ENCODE measurements at places on chromosomes 7 and 10.

- DNase-seq = no peak
These were observed 14.8 kb downstream of the CYP26A1 start for GRCh38 chr10:93088466-93088865.

DNA sequence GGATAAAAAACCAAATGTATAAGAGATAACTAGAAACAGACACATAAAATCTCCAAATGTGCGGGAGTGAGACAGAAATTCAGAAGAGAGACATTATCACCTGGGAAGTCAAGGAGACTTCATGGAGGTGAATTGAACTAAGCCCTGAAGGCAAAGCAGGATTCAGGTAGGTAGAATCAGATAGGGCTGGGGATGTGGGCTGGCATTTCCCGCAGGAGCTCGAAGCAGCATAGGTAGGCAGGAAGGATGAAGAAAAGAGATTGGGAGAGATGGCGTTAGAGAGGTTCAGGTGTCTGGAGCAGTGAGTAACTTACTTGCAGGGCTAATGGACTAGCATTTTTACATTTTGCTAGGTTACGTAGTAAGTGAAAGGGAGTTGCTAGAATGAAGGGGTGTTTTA lies 58.2 kb upstream of the NRP1 start:
- no peak for DNase-seq

DNA sequence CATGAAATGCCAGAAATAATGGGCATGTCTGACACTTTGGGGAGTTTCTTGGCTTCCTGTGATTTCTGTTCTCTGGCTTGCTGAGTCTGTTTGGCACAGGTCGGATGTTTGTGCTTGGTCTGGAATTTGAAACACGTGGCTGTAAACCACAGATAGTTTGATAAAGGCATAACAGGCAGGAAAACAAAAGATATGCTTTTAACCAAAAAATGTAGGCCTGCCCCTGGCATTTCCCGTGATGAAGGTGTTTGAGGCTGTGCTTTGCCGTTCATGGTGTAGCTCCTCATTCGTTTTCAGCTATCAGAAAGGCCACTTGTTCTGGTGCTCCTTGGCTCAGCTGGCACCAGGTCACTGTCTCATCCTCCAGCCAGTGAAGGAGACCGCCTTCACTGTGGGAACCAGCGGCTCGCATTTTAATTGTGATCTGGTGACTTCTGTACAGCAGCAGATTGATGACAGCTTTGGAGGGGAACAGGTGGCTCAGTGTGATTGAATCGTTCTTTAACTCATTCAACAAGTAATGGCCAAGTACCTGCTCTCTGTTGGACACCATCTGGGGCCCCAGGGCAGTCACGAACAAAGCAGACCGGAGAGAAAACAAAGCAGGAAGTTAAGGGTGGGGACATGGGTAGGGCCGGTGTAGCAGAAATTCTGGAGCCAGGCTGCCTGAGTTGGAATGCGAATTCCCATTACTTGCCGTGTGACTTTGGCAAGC lies 111.5 kb downstream of the CCNY start:
- DNase-seq = peak; percentile 43

GRCh38 chr7:13262929-13263530 lies 575.6 kb downstream of the ARL4A start:
- DNase-seq = no peak

DNA sequence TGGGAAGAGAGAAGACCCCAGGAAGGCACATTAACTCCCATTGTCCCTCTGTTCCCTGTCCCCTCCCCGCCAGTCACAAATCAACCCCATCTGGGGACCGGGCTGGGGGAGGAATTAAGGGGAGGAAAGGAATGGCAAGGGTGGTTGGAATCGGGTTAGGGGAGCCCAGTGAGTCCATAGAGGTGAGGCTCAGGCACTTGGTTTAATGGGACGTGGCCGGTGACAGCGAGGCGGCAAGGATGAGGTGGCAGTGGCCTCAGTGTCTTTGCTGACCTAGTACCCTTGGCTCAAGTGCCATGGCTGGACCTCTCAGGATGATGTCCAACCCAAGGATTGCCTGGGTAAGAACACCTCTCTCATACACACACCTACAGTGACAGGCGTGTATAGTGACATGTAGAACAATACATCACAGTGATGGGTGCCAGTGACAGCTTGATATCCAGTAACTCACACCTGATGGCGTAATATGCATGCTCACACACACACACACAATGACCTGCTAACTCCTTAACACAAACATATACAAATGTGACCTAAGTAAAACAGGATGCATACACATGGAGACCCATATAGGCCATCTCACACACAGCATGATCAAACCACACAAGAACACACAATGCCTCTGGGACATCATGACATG lies 12.3 kb downstream of the KCNIP2 start:
- no peak for DNase-seq

- DNase-seq = peak; percentile 36
These were observed 688 bp downstream of the ORAI2 start for GRCh38 chr7:102434039-102434486.

DNA sequence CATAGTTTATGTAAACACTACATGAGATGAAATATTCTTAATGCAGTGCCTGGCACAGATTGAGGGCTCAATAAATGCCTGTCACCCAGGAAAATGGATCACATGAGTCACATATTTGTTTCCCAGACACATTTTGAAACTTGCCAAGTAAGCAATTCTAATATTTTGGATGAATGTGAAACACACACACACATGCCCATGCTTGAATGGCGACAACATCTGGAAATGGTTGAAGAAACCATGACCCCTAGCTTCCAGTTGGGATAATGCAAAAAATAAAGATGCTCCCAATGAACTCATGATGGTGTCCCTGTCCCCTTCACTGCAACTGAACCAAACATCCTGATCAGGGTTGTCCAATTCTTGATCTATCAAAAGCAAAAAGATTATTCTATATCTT lies 797.3 kb downstream of the XPNPEP1 start:
- no peak for DNase-seq

- no peak for DNase-seq
These were observed 189.6 kb downstream of the TNS3 start for GRCh38 chr7:47392241-47392759.

GRCh38 chr7:101170617-101171441 lies 5.5 kb upstream of the VGF start:
- peak; percentile 80 for DNase-seq

DNA sequence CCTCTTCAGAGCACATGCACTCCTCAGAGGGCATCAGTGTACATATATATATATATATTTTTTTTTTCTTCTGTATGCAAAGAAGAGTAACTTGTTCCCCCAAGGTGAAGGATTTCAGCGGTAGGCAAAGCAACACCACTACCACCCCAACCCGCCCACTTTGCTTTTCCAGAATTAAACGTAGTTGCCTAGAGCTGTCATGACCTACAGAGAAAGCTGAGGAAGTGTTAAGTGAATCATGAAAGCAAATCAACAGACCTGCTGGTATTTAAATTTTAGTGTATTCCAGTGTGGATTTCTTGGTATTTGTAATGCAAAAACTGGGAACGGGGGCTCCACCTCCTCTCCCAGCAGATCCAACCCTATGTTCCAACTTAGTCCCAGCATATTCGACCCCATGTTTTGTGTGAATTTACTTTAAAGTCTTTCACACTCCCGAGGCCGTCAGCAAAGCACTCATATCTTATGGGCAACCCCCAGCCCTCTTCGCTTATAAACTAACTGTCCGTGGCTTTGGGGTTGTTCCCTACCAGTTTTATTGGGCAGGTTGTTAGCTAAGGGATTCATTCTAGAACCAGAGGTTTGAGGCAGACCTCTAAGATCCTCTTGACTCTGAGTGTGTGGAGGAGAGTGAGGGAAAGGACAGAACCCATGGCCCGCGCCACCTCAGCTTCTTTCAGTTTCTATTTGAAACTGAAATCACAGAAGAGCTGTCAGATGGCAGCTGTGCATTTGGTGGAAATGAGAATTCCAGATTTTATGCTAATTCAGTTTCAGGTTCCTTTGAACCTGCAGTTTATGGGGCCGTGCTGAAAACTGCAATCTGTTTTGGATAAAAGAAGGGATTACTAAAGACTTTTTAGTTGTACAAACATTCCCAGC lies 450.2 kb upstream of the GALNT17 start:
- peak; percentile 19 for DNase-seq

DNA sequence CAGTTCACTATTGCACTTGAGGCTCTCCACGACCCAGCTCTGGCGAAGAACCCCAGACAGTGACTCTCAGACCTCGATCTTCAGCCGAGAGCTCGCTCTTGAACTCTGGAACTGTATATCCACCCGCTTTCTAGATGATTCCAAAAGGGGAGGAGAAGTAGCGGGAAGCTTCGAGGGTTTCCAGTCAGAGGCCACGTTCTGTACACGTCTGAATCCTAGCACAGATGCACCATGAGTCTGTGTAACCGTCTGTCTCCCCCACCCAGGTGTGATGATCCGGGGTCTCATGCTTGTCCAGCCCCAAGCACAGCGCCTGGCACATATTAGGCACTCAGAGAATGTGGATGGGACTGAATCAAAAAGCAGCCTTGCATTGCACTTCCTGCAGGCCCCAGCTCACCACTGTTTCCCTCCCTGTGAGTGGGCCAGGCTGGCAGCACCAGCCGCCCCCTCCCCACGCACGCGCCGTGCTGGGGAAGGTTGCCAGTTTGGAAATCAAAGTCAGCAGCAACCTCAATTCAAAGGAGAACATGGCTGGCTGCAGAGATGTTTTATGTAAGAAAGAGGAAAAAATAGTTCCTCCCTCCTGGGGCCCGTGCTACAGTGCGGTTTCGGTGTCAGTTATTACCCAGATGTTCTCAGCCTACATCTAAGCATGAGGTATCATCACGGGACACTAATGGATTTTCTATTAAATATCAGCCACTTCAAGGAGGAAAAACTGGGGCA lies 5.7 kb downstream of the GRID2IP start:
- DNase-seq = peak; percentile 30

- DNase-seq = no peak
These were observed 32.4 kb upstream of the PPP2R2D start for GRCh38 chr10:131868436-131868835.

DNA sequence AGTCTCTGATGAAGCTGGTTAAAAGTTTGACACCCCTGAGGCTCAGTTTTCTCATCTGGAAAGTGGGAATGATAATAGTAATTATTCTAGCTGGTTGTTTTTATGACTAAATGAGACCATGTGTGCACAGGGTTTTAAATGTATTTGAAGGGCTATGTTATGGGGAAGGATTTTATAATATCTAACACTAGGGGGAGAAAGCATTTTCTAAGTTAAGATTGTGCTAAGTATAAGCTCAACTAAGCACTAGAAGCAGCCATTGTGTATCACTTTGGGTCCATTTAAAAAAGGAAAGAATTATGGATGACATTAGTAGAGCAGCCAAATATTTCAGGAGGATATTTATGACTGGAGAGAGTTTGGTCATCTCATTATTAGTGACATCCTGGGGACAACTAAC lies 49.5 kb upstream of the CREB5 start:
- no peak for DNase-seq

DNA sequence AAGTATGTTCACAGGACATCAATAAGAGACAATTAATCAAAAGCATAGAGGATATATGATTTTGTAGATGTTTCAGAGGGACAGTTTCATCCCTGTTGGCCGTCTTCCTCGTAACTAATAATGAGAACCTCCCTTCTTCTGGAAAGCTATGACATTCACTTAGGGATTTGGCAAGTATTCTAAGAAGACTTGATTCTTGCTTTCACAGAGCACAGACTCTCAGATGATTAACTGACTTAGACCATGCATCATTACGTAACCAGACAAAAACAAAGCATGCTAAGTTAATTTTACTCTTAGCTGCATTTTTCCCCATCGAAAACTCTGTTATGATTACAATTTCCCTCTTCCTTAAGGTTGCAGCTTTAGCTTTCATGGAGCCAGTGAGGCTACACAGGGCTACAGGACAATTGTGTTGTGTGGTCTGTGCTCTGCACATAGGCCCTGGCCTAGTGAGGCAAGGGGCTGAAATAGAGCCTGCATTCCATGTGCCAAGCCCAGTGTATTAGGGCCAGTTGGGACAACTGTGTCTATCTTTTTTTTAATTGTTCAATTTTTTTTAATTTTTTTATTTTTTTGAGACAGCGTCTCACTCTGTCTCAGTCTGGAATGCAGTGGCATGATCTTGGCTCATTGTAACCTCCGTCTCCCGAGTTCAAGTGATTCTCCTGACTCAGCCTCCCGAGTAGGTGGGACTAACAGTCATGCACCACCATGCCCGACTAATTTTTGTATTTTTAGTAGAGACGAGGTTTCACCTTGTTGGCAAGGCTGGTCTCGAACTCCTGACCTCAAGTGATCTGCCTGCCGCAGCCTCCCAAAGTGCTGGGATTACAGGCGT lies 105.3 kb downstream of the PLXDC2 start:
- DNase-seq = no peak

- no peak for DNase-seq
These were observed 20.7 kb downstream of the CHST3 start for GRCh38 chr10:71984809-71985388.

GRCh38 chr7:1668396-1669063 lies 1.5 kb upstream of the ELFN1 start:
- DNase-seq = no peak

- peak; percentile 73 for DNase-seq
These were observed 76.9 kb downstream of the RNF216 start for GRCh38 chr7:5704534-5704922.
